Heart left ventricle (tissue), 16 donors: ENCODE measurements at places on chromosomes 5 and 9. TPM values are rescaled to one million over a fixed set of nuclear protein-coding genes. Genes with fewer than 3 reads are reported as not detected.

The PNPLA7 gene
- total RNA-seq: 5.5 TPM

The ARHGEF37 gene
- 19.1 TPM for total RNA-seq

The PSAT1 gene
- 0.73 TPM for total RNA-seq

The MVB12B gene
- total RNA-seq: 16.2 TPM

The TMED9 gene
- total RNA-seq: 84.2 TPM

The C9orf153 gene
- not detected for total RNA-seq

The IFNA21 gene
- not detected for total RNA-seq

The DOCK8 gene
- total RNA-seq: 2.3 TPM

The IFNA4 gene
- not detected for total RNA-seq

The IL5 gene
- not detected for total RNA-seq

The EDIL3 gene
- total RNA-seq: 18.3 TPM

DNA sequence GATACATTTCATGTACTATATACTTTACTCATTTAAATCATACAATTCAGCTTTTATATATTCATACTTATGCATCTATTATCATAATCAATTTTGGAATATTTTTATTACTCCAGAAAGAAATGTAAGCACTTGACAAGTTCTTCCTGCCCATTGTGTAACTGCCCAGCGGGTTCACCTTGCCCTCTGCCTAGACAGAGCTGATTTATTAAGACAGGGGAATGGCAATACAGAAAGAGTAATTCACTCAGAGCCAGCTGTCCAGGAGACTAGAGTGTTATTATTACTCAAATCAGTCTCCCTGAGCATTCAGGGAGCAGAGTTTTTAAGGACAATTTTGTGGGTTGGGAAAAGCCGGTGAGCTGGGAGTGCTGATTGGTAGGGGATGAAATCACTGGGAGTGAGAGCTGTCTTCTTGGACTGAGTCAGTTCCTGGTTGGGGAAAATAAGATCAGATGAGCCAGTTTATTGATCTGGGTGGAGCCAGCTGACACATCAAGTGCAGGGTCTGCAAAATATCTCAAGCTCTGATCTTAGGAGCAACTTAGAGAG lies 16.1 kb upstream of the SPIN1 start:
- DNase-seq: no peak

DNA sequence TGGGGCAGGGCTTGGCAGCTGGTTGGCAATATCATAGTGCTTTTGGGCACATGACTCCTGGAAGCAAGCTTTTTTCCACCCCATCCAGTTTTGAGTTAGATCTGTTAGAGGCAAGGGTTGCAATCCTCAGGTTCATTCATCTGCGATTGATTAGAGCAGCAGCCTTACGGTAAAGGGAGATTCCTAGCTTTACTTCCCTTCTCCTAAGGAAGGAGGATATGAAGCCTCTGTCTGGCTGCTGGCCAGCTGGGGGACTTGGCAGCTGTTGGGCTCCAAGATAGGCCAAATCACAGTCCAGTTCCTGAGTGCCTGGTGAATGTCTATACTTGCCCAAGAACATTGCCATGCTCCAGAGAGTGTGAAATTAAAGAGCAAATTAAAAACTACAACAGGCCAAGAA lies 113.4 kb upstream of the CCNH start:
- DNase-seq: no peak

- no peak for DNase-seq
Measured at GRCh38 chr9:88734527-88734926, 199.5 kb downstream of the NXNL2 start.

DNA sequence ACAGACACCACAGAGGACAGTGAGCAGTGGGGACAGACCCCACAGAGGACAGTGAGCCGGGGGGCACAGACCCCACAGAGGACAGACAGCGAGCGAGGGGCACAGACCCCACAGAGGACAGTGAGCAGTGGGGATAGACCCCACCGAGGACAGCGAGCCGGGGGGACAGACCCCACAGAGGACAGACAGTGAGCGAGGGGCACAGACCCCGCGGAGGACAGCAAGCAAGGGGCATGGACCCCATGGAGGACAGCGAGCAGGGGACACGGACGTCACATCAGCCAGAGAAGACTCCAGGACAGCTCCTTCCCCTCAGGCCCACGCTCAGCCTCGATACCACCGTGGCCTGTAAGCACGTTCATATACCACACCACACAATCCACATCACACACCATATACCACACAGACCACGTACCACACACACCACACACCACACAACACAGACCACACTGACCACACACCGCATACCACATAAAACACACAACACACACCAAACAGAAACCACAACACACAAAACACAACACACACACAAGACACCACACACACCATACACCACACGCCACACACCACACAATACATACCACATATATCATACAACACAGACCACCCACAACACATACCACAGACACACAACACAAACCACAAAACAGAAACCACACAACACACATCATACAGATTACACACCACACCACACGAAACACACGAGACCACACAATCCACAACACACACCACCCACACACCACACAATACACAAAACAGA lies 5.2 kb upstream of the ZDHHC11 start:
- DNase-seq: peak; percentile 47

DNA sequence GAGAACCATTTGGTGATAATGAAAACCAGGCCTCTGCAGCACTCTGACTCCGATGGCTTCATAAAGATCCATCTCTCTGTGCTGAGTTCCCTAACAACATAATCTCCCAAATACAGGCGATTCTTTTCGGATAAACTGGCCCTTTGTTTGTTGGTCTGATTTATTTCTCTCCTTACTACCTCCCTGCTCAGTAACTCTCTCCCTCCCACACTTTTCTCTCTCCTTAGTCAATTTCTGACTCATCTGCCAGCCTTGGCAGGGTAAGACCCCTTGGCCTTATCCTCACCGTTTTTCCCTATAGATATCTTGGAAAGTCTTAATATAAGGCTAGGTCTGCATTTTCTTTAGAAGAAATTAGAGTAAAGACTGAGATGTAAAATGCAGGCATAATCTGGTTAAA lies 128.7 kb downstream of the BRINP1 start:
- no peak for DNase-seq

DNA sequence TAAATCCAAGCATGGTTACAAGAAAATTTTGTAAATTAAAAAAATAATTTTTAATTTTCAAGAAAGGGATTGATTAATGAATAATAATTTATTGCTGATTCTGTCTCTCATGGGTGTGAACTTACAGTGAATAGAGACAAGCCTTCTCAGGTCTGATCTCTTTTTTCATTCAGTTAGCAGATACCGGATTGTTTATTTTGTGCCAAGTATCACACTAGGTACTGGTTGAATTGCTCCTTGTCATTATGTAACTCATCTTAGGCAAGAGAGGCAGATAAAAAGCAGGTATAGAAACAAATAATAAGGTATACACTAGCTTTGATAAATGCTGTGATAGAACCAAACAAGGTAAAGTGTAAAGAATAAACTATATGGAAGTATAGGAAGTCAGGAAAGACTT lies 283.3 kb downstream of the PJA2 start:
- no peak for DNase-seq

GRCh38 chr5:150847334-150847695 lies 994 bp downstream of the IRGM start:
- DNase-seq: no peak

GRCh38 chr5:14404780-14405179 lies 176.8 kb upstream of the OTULINL start:
- DNase-seq: no peak

GRCh38 chr9:92745881-92746280 lies 18.8 kb downstream of the BICD2 start:
- DNase-seq: no peak

DNA sequence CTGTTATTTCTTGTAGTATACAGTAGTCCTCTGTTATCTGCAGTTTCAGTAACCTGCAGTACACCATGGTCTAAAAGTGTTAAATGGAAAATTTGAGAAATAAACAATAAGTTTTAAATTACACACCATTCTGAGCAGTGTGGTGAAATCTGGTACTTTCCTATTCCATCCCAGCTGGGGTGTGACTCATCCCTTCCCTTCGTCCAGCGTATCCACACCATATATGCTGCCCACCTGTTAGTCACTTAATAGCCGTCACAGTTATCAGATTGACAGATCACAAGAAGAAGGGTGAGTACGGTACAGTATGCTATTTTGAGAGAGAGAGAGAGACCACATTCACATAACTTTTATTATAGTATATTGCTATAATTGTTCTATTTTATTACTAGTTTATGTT lies 28.9 kb downstream of the FAM151B start:
- no peak for DNase-seq

GRCh38 chr5:76274571-76274970 lies 128.5 kb upstream of the IQGAP2 start:
- DNase-seq: no peak

DNA sequence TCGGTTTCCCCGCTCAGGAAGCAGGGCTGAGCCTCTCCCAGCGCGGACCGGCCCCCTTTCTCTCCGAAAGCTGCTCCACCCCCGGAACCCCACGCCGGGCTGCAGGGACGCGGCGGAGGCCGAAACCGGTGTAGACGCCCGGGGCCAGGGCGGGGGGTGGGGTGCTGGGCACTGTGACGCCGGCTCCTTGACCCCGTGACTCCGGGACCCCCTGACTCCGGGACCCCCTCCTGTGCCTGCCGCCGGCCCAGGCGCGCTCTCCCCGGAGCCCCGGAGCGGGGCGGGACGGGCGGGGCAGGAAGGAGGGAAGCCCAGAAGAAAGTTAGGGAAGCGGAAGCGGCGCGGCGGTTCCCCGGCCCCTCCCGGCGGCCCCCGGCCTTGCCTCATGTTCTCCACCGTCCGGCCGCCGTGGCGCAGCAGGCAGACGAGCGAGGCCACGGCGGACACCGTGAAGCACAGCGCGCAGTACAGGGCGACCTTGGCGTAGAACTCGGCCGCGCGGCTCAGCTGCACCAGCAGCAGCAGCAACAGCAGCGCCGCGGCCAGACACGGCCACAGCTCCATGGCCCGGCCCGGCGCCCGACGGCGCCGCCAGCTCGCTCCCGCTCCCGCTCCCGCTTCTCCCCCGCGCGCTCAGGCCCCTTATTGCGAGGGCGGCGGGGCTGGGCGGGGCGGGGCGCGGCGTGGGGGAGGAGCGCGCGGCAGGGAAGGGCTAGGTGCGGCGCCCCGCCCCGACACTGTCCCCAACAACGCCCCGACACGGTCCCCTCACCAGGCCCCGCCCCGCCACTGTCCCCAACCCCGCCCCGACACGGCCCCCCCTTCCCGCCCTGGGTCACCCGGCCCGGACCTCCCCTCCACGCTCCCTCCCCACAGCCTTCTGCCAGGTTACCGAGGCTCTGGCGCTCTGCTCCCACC lies at the start of gene AGPAT2:
AGPAT2 (minus strand) TSS at position 664 of the 918 bp plus-strand sequence; CDS start at position 564, 100 bp downstream.
- DNase-seq: peak; percentile 86
